ENCODE measurements at places on chromosomes 1 and 21. TPM values are rescaled to one million over a fixed set of nuclear protein-coding genes. Genes with fewer than 3 reads are reported as not detected.

RIPK4 gene
- not detected for total RNA-seq

- no peak for DNase-seq
Observed at GRCh38 chr1:81032973-81033425, 767.7 kb upstream of the ADGRL2 start.

GRCh38 chr1:183885142-183885735, 80.3 kb downstream of the RGL1 start:
- DNase-seq, result no peak

NUF2 gene
- total RNA-seq, result 0.63 TPM

MPZ gene
- 7.9 TPM for total RNA-seq
